IPS-NIHi11 (cell line): ENCODE measurements at places on chromosomes 16 and 17.

DNA sequence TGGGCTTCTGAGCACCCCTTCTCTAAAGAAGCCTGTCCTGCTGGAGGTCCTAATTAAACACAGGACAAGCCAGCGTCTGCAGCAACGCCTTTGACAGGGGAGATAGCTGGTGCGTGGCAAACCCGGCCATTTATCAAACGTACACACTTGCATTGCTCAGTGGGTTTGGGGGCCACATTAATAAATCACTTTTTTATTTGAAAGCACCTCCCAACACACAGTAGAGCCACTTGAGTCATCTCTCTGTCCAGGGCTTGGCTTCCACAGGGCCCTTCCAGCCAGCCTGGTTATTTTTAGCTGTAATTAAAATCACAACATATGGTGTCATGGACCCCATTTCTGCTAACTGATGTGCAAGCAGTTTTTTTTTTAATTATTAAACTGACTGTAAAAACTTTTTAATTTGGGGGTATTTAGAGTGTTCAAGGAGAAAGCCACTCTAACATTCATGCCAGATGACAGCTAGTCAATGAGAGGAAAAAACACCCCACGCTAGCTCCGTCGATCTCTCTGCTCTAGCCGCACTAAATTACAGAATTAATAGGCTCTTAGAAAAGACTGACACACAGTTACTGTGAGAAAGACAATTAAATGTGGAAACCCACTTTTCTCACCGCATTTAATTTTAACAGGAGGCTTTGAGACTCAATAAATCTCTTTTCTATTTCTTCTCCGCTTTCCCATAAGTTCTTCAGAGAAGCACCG is 201.0 kb upstream of the WSCD1 start:
- DNase-seq, result no peak

- no peak for DNase-seq
These were observed 9.1 kb downstream of the ASIC2 start for GRCh38 chr17:33284022-33284421.

- DNase-seq, result no peak
These were observed 157.4 kb downstream of the PRKCA start for GRCh38 chr17:66459811-66460270.

- no peak for DNase-seq
These were observed 51.8 kb downstream of the METTL16 start for GRCh38 chr17:2459917-2460271.

- no peak for DNase-seq
These were observed 34.2 kb downstream of the MPHOSPH6 start for GRCh38 chr16:82135844-82136243.

DNA sequence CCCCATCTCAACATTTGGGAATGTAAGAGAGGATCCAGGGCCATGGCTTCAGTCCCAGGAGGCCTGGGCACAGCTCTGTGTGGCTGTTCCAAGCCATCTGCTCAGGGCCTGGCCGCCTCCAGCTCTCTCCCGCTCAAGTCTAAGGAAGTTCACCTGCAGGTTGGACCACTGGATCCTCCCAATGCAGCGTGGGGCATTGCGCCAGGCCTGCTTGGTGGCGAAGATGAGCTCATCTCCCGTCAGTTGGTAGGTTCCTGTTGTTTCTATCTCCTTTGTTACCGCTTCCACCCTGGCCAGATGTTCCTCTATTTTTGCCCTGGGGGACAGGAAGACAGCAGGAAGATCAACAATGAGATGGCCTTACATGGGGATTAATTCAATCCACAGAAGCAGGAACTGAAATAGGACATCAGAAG is 17.5 kb downstream of the NOS2 start:
- no peak for DNase-seq

GRCh38 chr16:54443352-54443751 is 156.8 kb upstream of the IRX3 start:
- DNase-seq, result no peak

- peak; percentile 76 for DNase-seq
These were observed 151.1 kb downstream of the SDK2 start for GRCh38 chr17:73492821-73493814.

DNA sequence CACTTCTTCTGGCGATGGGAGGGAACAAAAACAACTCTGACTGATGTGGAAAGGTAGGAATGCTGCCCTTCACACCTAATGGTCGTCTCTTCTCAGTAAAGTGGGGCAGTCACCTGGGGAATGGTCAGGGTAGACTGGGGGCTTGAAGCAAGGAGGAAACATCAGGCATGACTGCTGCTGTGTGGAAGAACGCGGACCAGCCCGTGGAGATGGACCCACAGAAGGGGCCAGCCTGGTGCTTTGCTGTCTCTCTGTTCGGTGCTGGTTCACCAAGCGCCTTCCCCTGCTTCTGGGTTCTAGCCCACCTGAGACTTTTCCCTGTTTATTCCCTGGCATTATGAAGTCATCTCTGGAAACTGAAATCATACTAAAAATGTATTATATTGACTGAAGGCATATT is 96.2 kb upstream of the DNAH17 start:
- DNase-seq, result no peak

DNA sequence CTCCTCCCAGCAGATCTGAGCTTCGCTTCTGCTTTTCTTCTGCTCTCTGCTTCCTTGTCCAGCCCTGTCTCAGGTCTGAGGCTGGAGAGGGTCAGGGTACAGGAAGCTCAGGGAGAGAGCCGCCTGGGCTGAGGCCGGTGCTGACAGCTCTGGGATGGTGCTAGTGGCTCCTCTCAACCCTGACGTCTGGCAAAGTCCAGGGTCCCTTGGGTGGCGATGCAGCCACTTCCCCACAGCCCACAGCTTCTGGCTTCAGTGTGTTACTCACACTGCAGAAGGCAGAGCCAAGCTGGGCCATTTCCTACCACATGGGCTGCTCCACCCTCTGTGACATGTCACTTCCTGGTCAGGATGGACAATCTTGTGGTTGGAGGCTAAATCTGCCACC is at the start of gene CD300C:
CD300C (minus strand) TSS at position 273 of the 388 bp plus-strand sequence. CDS start 333 bp downstream, outside the sequence.
- DNase-seq, result no peak

DNA sequence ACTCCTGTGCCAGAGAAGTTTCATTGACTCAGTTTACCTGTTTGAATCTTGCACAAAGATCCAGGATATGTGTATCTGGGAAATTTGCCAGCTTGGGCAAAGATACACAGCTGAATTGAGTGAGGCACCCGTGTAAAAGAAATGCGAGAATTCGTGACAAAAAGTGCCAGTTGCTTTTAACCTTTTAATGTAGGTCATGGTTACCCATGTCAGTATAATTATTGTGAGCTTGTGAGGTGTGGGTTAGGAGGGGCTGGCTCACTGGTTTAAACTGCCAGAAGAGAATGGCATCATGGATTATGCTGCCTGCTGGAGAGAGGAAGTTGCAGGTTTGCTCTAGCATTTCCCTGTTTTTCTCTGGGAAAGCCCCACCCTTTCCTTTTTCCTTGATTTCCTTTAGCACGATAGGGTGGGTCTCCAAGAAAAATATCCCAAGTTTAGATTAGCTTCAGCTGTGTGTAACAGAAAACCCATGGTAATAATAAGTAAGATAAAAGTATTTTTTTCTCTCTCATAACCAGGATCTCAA is 24.8 kb upstream of the NDRG4 start:
- DNase-seq, result no peak

DNA sequence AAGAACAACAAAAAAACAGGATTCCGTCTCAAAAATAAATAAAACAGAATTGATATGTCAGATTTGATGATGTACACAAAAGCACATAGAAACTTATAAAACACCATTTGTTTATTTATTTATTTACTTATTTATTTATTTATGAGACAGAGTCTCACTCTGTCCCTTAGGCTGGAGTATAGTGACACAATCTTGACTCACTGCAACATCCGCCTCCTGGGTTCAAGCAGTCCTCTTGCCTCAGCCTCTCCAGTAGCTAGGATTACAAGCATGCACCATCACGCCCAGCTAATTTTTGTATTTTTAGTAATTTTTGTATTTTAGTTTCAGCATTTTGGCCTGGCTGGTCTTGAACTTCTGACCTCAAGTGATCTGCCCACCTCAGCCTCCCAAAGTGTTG is 21.4 kb downstream of the BCAS3 start:
- DNase-seq, result no peak

GRCh38 chr17:5669191-5669590 is 84.9 kb upstream of the NLRP1 start:
- no peak for DNase-seq

DNA sequence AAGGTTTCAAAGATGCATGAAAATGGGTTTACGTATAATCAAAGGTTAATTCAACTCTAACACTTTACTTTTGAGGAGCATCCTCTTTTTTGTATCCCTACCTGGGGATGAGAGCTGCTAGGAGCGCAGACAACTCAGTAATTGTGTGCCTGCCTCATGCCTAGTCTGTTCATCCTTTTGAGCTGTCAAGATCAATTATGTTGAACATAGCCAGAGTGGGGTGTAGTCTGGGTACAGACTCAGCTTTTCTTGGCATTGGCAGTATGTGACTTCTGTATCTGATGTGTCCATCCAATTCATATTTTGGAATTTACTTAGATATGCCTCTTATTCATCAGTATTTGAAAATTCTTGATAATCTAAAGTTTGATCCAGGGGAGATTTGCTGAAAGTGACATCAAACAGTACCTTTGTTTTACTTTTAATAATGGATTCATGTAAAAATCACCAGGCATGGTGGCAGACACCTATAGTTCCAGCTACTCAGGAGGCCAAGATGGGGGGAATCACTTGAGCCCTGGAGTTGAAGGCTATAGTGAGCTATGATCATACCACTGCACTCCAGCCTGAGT is 24.1 kb downstream of the PRKCA start:
- no peak for DNase-seq

DNA sequence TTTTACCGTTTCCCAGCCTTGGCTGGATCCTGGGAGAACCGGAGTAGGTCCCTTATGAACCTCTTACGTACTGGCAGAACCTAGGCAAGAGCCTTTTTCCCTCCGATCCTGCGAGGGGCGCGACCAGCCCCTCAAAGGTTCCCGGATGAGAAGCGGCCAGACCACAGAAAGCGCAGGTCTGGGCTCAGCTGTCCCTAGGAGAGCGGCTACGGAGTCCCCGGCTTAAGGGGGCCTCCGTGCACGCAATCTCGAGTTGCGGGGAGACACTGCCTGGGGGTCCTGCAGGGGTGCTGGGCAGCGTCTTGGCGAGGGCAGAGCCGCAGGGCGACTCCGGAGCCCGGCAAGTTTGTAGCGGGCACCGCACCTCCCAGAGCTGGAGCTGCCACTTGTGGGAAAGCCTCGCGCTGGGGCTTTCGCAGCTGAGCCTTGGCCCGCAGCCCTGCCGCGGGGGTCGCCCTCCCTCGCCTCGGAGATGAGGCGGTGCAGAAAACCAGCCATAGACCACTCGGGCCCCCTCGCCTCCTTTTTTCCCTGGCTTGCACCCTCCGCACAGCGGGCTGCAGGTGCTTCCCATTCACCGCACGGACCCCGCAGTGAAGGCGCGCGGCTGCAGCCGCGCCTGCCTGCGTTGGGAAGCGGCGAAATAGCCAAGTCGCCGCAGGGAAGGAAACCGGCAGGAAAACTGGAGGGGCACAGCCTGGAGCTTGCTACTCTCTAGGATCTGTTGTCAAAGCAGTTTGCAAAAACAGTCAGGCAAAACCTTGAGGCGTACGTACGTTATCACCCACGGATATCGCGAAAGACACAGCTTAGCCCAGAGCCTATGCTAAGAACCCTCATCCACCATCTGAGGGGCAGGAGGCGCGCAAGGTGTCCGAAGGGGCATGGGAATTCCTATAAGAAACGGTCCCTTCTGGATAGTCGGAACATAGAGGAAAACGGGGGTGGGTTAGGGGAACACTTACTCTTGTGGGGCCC is 834 bp downstream of the CDH8 start:
- DNase-seq, result peak; percentile 72

DNA sequence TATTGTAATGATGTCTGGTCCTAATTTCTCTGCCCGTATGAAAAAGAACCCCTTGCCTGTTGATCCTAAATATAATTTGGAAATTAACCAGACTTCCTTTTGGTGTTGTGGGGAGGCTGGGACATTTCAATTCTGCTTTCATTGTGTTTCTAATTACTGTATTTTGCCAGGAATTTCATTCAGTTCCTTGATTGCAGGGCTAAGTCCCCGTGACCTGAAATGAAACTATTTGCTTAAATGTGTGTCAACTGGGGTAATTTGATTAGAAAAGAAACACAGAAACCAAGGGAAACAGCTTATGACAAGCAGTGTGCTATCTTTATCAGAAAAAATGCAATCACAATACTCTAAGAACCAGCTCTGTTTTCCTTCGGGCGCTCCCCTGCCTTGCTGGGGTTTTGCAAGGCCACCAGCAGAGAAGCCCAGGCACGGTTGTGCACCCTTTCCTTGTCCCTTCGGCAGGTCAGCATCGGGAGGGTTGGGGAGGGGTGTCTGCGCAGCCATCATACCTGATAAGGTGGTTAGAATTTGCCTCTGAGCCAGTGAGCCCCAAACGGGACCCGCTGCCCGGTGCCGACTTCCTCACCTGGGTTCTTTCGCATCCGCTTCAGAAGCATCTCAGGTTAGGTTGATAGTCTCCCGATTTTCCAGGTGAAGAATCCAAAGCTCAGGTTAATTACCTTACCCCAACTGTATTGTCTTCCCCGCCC is 19.4 kb downstream of the KLHL36 start:
- DNase-seq, result no peak

DNA sequence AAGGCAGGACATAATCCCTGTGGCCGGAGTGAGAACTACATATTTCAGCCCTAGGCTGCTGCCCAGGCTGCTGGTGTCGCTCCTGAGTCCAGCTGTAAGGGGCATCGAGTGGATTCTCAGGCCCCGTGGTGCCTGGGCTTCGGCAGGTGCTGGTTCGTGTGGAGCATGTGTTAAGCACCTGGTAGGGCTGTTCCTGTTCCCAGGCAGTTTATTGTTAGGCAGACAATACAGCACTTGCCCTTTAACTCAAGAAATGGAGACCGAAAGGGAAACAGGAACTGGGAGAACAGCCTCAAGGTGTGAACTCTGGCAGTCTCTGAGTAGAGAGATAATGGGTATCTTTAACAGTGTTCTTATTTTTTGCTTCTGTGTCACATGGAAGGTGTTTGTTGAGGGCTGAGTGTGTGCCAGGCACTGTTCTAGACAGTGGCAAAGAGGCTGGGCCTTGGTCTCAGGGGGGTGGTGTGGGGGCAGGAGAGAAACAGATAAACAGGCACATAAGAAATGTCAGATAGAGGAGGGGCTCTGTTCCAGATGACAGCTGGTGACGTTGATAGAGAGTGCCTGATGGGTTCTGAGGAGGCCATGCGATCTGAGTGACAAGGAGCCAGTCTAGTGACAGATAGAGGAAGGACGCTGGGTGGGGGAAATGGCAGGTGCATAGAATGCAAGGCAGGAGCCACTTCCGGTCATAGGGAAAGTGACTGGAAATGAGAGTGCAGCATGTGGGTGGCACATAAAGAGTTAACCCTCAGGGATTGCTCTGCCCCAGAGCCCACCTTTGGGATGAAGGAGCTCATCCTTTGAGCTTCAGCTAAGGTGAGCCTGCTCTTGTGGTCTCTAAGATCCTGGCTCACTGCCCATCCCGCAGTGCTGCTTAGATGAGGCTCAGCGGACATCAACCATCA is 33.8 kb downstream of the EPN2 start:
- no peak for DNase-seq

- DNase-seq, result no peak
These were observed 8.8 kb downstream of the MYO19 start for GRCh38 chr17:36525888-36526287.

GRCh38 chr17:74430706-74431567 is 951 bp upstream of the GPRC5C start:
- DNase-seq, result peak; percentile 69
